ENCODE measurements at places on chromosomes 11 and 22.

DNA sequence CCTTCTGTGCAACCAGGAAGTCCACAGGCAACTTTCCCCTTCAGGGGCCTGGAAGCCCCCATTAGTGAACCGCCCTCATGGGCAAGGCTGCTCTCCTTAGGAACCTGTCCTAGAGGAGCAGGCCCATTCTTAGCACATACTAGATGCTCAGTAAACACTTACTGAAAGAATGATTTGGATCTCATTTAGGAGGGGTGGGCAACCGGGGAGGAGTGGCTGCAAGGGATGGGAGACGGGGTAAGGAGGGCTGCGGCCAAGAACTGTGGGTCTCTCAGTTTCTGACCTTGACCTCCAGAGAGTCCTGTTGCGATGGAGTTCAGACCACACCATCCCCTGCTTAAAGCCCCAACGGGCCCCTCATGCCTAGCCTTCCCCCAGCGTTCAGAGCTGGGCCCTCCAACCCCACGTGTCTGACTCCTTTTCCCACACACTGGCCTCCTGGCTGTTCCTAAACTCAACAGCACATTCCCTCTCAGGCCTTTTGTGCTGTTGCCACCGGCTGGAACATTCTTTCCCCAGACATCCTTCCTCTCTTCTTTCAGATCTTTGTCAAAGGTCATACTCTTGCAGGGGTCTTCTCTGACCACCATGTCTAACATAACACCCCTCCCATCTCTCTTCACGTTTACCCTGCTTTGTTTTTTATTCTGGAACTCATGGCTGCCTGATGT, 20.7 kb upstream of the PICK1 start:
- no peak for DNase-seq

DNA sequence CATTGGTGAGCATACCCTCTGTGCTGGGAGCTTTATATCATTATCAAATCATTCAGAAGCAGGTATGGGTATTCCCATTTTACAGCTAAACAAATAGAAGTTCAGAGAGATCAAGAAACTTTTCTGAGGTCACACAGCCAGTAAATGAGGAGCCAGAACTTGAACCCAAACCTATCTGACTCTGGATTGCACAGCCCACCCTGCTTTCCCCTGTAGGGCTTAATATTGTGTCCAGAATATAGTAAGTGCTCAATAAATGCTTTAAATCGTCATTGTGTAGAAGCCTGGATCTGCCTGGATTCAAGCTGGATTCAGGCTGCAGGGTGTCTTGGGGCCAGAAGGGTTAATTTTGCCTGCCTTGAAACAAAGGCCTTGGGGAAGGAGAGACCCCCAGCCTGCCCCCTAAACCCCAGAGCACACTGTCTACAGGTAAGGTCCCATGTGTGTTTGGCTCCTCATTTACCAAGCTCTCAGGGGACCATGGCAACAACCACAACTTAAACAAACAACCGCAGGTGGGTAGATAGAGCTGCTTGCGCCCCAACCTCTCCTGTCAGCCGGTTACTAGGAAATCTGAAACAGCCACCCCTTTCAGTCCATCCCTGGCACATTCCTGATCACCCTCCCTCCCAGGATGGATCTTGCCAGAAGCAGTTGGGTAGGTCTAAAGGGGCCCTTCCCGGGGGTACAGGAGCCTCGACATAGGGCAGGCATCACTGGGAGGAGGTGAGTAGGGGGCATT, 3.0 kb upstream of the SEC14L3 start:
- DNase-seq = no peak

- no peak for DNase-seq
These were observed 32.5 kb upstream of the OR6M1 start for GRCh38 chr11:123838659-123839058.

GRCh38 chr11:9726321-9727022, 62.6 kb downstream of the SWAP70 start:
- peak; percentile 82 for DNase-seq

- DNase-seq = no peak
These were observed 136.7 kb downstream of the SPATA19 start for GRCh38 chr11:133708547-133709051.

DNA sequence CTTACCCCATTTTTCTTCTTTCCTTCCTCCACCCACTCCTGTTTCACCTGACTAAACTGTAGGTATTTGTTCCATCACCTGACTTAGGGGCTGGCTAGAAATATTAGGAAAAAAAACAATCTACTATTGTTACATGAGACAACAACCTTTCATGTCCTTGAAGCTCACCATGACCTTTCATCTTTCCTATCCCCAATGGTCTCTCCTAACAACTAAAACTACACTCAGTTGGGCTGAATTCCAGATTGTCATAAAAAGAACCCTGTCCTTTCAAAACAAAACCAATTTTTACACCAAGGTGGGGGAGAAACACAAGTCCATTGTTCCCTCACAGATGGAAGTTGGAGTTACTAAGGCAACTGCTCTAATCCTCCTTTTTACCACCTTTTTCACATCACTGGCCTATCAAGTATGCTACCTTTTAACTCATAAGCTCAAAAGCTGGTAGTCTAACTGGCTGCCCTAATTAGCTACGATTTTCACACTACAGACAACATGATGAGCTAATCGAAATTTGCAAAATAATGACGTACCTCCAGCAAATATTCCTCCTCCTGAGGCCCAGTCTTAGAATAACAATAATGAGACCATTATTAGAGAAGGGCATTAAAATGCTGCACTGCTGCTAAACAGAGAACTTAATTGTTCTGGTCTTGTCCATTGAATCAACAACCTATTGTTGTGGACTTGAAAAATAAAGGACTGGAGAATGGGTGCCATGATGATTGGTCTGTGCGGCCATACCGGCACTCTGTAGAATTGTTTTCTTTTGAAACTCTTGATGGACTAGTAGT, 46.5 kb upstream of the SOX6 start:
- no peak for DNase-seq

DNA sequence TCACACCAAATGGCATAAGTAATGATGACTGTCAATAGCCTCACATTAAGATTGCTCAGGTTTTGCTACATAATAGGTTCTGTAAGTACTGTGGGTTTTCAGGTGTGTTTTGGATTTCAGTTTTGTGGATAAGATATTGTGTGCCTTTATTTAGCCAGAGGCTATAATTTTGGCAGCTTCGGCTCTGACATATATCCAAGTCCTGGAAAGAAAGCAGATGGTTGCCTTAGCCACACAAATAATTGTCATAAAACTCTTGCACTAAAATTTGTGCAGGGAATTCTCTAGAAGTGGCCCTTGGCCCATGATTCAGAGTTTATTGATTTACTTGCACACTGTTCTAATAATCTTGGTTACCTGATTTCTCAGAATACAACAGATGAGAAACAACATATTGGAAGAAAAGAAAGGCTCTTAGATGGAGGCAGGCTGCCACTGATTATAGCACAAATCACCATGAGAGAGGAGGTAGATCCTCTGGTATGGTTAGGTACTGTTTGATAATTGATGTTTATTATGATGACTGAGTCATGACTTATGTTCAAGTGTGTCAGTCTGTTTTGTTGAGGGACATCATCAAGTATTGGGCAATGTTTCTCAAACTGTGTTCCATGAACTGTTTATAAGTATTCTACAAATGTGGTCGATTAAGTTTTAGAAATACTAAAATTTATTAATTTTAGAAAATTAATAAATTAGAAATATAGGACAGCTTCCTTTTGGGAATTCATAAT, 9.6 kb downstream of the REXO2 start:
- no peak for DNase-seq

DNA sequence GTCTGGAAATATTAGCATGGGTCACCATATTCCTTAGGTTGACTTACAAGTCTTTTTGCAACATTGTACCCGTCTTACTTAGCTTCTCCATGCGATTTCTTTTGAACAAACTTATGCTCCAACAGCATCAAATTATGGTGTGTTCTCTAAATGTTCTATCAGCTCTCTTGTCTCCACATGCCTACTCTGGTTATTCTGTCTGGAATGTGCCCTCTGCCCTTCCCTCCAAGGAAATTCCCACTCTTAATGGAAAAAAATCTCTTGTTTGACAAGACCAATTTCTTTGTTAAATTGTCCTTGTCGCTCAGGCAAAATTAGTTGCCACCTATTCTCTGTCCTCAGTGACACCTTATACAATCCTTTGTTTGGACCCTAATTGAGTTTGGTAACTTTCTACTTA, 522.8 kb upstream of the LUZP2 start:
- DNase-seq = no peak

GRCh38 chr11:81444297-81444696, 1289.4 kb downstream of the FAM181B start:
- no peak for DNase-seq

DNA sequence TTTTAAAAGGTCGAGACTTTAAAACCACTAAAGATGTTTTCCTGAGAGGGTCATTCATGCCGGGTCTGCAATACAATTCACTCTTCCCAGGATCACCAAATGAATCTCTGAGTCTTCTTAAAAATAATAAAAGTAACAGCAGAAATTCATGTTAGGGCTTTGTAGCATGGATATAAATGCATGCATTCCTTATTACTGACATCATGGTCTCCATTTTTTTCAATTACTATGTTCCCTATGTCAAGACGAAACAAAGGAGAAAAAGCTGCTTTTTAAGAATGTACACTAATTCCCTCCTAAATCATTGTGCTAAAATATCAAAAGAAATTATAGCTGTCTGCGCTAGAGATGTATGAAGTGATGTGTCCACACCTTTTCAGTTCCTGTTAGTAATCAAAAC, 789.9 kb upstream of the LRRC4C start:
- DNase-seq = no peak
